ENCODE measurements at places on chromosomes 1 and 21.

DNA sequence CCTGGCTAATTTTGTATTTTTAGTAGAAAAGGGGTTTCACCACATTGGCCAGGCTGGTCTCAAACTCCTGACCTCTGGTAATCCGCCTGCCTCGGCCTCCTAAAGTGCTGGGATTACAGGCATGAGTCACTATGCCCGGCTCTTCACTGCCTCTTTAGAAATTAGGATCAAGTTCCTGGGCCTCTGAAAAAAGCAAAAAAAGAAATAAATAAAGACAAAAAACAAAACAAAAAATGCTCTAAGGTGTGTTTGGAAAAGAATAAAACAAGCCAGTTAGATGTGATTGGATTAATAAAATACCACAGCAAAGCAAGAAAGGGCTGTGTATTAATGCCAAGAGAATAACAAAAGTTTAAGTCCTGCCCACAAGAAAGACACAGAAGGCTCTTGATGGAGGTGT is 4.2 kb upstream of the ABCB10 start:
- DNase-seq, result no peak

DNA sequence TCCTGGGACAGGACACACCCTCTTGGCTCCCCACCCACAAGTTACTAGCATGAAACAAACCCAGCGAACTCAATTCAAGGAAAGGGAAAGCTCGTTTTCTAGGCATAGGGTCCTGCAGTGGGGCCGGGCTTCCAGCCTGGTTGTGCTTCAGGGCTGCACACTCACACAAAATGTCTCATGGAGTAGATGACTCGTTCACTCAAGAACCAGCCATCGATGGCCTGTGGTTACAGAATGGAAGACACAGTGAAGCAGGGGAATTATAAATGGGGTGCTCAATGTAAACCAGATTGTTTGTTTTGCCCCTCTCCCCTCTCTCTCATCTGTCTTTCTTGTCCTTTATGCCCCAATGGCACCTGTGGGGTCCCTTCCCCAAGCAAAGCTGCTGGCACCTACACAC is 56.0 kb upstream of the COX20 start:
- no peak for DNase-seq

GRCh38 chr1:39647247-39647646 is 7.8 kb upstream of the HEYL start:
- DNase-seq, result no peak

GRCh38 chr1:8583031-8583430 is 234.4 kb downstream of the RERE start:
- no peak for DNase-seq

- DNase-seq, result no peak
Measured at GRCh38 chr1:174818014-174818616, 181.6 kb upstream of the CACYBP start.

- no peak for DNase-seq
Measured at GRCh38 chr1:9248341-9249262, 14.0 kb downstream of the H6PD start.

- no peak for DNase-seq
Measured at GRCh38 chr1:240962086-240962485, 350.1 kb upstream of the GREM2 start.

DNA sequence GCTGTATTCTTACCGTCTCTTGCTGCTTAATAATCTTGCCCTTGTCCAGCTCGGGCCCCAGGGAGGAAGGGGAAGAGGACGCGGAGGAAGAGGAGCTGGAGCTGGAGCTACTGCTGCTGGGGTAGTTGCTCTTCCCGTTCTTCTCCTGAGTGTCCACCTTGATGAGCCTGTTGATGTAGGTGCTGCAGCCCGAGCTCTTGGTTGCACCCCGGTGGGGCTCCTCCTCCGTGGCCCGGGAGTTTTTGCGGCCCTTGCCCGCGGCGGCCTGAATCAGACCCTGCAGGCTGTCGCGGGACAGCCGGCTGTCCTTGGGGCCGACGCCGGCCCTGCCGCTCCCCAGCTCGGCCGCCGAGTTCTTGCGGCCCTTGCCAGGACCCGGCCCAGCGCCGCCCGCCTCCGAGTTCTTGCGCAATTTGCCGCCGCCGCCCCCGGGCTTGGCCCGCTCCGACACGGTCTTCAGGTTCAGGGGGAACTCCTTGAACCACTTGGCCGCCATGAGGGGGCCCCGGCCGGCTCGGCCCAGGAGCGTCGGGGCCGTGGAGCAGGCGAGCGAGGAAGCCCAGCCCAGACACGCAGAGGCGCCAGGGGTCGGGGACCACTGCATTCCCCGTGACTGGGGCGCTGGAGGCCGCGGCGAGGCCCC is 475 bp upstream of the TDRD10 start:
- no peak for DNase-seq

DNA sequence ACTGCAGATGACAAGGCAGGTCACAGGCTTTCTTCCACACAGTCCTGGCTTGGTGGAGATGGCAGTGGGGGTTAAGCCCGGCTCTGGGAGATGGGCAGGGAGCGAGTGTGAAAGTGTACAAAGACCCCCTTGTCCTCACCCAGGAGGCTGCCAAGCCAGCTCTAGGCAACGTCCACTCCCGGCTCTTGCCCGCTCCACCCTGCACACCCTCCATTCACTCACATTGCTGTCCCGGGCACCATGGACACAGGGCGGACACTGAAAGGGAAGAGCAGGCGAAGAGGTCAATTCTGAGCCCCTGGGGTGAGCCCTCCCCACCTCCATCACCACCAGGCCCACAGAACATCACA is 8.9 kb downstream of the COL16A1 start:
- DNase-seq, result no peak

DNA sequence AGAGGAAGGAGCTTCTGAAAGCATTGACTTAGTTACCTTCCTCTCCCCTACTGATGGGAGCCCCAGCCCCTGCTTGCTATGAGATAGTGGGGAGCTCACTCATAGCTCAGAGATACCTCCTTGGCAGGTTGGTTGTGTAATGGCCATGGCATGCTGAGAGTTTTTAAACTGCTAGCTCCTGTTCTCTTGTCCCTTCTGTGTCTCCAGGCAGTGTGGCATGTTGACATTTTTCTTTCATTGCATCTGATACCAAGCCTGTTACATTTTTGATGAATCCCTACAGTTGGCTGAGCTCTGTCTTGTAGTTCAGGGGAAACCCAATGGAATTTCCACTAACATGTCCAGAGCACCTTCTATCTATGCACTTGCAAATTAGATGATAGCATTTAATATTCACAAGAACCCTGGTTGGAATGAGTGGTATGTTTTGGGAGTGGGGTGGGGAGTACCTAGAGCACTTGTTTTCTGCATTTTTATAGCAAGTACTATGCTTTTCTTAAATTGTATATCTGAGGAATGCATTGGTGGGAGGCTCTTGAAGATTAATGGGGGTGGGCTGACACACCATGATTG is 39.1 kb upstream of the EFCAB14 start:
- no peak for DNase-seq
